Stimulated activated CD4-positive, alpha-beta T cell treated with anti-CD3 and anti-CD28 coated beads, Interleukin-15, amount 100 ng/mL, for 1 hour (primary cell): ENCODE measurements at places on chromosomes 1 and 21.

DNA sequence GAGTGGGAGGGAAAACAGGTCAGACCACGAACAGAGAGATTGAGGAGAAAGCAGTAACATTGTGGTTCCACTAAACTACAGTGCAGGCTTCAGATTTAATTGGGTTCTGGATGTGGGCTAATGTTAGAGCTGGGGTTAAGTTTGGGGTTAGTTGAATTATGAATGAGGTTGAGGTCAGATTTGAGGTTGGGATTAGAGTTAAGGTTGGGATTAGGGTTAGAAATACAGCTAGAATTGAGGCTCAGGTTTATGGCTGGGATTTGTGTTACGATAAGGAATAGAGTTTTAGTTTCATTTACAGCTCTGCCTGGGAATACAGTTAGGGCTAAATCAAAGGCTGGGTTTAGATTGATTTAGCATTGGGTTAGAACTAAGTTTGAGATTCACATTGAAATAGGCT is 1.8 kb upstream of the VSIG8 start:
- DNase-seq = no peak

- no peak for DNase-seq
Measured at GRCh38 chr1:204092632-204093420, 19.9 kb downstream of the SOX13 start.

DNA sequence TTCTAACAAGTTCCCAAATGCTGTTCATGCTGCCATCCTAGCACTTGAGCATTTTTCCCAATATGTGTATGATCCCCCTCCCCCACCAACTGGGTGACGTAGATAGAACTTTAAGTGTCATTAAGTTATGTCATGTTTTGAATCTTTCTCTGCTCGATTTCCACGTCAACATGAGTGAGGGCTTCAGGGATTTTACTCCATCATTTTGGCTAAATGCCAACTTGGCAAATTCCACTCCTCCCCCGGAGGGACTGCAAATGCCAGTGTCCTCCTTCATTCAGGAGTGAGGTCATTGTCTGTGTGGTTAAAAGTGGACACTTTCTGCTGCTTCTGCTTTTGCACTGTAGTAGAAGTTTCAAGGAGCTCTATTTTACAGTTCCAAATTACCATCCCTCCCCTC is 201.7 kb downstream of the FGGY start:
- DNase-seq = no peak

- DNase-seq = no peak
Measured at GRCh38 chr1:226627050-226627755, 78.6 kb downstream of the STUM start.

DNA sequence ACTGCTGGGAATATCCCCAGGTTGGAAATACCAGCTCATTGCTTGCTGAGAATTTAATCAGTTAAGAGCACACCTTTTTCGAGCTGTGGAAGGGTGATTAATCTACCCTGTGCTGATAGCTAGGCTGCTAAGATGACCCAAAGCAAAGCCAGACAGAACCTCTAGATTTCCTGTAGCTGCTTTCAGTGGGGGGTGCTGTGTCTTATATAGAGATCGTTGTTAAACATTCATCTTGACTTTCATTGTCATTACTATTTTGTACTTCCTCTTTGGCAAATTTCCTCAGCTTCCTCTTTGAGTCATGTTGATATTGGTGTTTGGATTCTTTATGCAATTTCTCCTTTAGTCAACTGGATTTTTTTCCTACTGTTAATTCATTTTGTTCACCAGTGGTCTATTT is 155.3 kb downstream of the DISC1 start:
- no peak for DNase-seq

- no peak for DNase-seq
Measured at GRCh38 chr1:231734417-231734816, 107.8 kb downstream of the DISC1 start.
